ENCODE measurements at places on chromosomes 13 and 19. TPM values are rescaled to one million over a fixed set of nuclear protein-coding genes. Genes with fewer than 3 reads are reported as not detected.

The MYO16 gene
- total RNA-seq = not detected

The CATSPERD gene
- total RNA-seq = under 0.01 TPM

The BSG gene
- 291 TPM for total RNA-seq

The HSH2D gene
- not detected for total RNA-seq

The ZSCAN22 gene
- total RNA-seq = 3.5 TPM

The RDH8 gene
- total RNA-seq = not detected

The ZNF492 gene
- total RNA-seq = 0.36 TPM

The RNF225 gene
- total RNA-seq = not detected

The OXGR1 gene
- not detected for total RNA-seq

The FAM216B gene
- total RNA-seq = under 0.01 TPM

The CERS1 gene
- total RNA-seq = 0.36 TPM

The SLC6A16 gene
- total RNA-seq = 1.2 TPM

The RXFP2 gene
- not detected for total RNA-seq

The MAMSTR gene
- total RNA-seq = 0.36 TPM

The ZNF470 gene
- total RNA-seq = 4.7 TPM

The SERPINE3 gene
- total RNA-seq = not detected

The ZNF471 gene
- total RNA-seq = 4.7 TPM

The FGF22 gene
- not detected for total RNA-seq

The SHD gene
- total RNA-seq = not detected

The THSD1 gene
- 18.3 TPM for total RNA-seq

The DENND1C gene
- total RNA-seq = not detected

The C1QTNF9 gene
- total RNA-seq = not detected

The EPS8L1 gene
- total RNA-seq = 1.1 TPM

The KLC3 gene
- 0.72 TPM for total RNA-seq

The APOC4 gene
- not detected for total RNA-seq

The ABHD17A gene
- 52.5 TPM for total RNA-seq

The TNFRSF19 gene
- 77.5 TPM for total RNA-seq

The ZNF223 gene
- 5.8 TPM for total RNA-seq

The TEX26 gene
- not detected for total RNA-seq

The GAS6 gene
- 417 TPM for total RNA-seq

The LAMP1 gene
- total RNA-seq = 211 TPM

The CRLF1 gene
- total RNA-seq = 6.9 TPM

The MAB21L1 gene
- total RNA-seq = 1.5 TPM

The TMEM59L gene
- 0.36 TPM for total RNA-seq

The ZNF101 gene
- total RNA-seq = 7.2 TPM

The ZBTB32 gene
- not detected for total RNA-seq

The NLRP5 gene
- total RNA-seq = not detected

The SERP2 gene
- 6.5 TPM for total RNA-seq

The MCEMP1 gene
- total RNA-seq = not detected

The TCF3 gene
- total RNA-seq = 55.0 TPM

The MAP3K10 gene
- 9.8 TPM for total RNA-seq

The GNA15 gene
- total RNA-seq = not detected

The WASF3 gene
- total RNA-seq = 23.5 TPM

The ZNF560 gene
- 0.29 TPM for total RNA-seq

The ZNF837 gene
- total RNA-seq = 4.4 TPM

The SMAD9 gene
- 4.7 TPM for total RNA-seq

The ILF3 gene
- total RNA-seq = 105 TPM

The PTOV1 gene
- 39.4 TPM for total RNA-seq

The CBARP gene
- 2.9 TPM for total RNA-seq

The KCTD12 gene
- 56.0 TPM for total RNA-seq

The ZNF540 gene
- total RNA-seq = 2.1 TPM

The ZNF486 gene
- 8.5 TPM for total RNA-seq

The COLGALT1 gene
- 108 TPM for total RNA-seq

The LMTK3 gene
- total RNA-seq = not detected

The CYP2B6 gene
- not detected for total RNA-seq

The FBXO27 gene
- total RNA-seq = 4.7 TPM
